Vagina (tissue), 2 donors: ENCODE measurements at places on chromosomes 13 and 19. TPM values are rescaled to one million over a fixed set of nuclear protein-coding genes. Genes with fewer than 3 reads are reported as not detected.

Gene MEDAG
- total RNA-seq, result 46.4 TPM

Gene SELENOW
- total RNA-seq, result 442 TPM

Gene GNG7
- 2.0 TPM for total RNA-seq

DNA sequence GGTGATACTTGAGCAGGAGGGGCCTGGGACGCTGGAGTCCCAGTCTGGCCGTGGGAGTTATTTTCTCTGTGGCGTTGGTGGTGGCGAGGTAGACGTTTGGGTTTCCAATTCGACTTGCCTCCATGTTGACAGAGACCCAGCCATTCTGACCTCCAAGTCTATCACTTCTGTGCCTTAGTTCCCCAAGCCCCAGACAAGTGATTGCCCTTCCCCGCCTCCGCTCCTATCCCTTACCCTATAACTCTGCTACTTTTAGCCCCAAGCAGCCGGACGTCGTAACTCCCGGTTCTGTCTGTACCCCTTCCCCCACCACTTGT, 549 bp downstream of the TIMM50 start:
- peaks cover 25% of the 10 kb centered on the region for H3K4me1 ChIP-seq
- no peaks in the 10 kb centered on the region for H3K36me3 ChIP-seq
- peak overlapping the region; percentile 78 for H3K27ac ChIP-seq
- DNase-seq, result no peak
- H3K4me3 ChIP-seq, result peak overlapping the region; percentile 72
- H3K27me3 ChIP-seq, result no peaks in the 10 kb centered on the region

DNA sequence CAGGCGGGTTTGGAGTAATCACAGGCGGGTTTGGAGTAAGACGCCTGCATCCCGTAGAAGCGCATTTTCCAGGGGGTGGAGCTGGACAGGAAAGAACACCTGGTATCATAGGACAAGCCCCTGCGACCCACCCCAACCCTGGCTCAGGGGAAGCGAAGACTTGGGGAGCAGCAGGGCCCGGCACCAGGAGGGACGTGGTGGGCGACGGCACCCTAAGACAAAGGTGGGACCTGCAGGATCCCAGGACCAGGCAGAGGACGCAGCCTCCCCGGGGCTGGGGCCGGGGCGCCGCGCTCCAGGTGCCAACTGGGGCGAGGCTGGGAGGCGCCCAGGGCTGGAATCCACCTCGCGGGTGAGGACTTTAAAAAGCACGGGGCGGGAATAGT, 520 bp downstream of the ZNF600 start:
- H3K36me3 ChIP-seq, result no peaks in the 10 kb centered on the region
- DNase-seq, result no peak
- H3K4me1 ChIP-seq, result peaks cover 23% of the 10 kb centered on the region

- H3K27ac ChIP-seq, result peak overlapping the region; percentile 53
- H3K4me1 ChIP-seq, result peaks cover 60% of the 10 kb centered on the region
- H3K4me3 ChIP-seq, result no peak overlapping the region
- DNase-seq, result no peak
- H3K27me3 ChIP-seq, result no peaks in the 10 kb centered on the region
These were observed 69.0 kb downstream of the KDM4B start for GRCh38 chr19:5037936-5038335.

DNA sequence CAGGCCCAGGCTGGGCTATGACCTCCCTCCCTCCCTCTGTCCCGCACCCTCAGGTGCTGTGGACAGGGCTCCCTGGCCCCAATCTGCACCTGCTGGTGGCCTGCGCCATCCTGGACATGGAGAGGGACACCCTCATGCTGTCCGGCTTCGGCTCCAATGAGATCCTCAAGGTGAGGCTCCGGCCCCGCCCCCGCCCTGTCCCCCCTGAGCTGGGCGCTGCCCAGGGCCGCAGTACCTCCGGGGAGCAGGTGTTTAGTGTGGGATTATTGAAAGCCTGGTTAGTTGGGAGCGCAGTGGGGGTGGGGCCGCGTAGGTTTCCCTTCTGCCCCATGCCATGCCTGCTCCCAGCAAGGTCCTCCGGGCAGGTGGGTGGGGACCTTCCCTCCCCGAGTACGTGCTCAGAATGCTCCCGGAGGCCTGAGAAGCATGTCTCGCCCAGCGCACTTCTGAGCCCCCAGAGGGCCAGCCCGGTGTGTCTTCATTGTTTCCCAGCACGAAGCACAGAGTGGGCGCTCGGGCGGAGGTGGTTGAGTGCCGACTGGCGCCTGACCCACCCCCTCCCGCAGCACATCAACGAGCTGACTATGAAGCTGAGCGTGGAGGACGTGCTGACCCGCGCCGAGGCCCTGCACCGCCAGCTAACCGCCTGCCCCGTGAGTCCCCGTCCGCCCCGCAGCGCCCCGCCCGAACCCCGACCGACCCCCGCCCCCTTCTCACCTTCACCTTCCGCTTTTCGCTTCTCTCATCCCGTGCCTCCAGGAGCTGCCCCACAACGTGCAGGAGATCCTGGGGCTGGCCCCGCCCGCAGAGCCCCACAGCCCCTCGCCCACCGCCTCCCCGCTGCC, 8.8 kb downstream of the IL4I1 start:
- H3K4me1 ChIP-seq, result peaks cover 11% of the 10 kb centered on the region
- no peak overlapping the region for H3K4me3 ChIP-seq
- H3K27ac ChIP-seq, result no peak overlapping the region
